ENCODE measurements at places on chromosomes 5 and 9. TPM values are rescaled to one million over a fixed set of nuclear protein-coding genes. Genes with fewer than 3 reads are reported as not detected.

GRCh38 chr9:89461265-89461664 lies 36.6 kb downstream of the SEMA4D start:
- no peak for DNase-seq

- no peak for DNase-seq
Measured at GRCh38 chr9:116090030-116090770, 63.4 kb upstream of the PAPPA start.

- no peak for DNase-seq
Measured at GRCh38 chr5:9344751-9345240, 201.1 kb downstream of the SEMA5A start.

EQTN gene
- not detected for total RNA-seq

All from OCI-LY7 (cell line).